ENCODE measurements at places on chromosomes 12 and 14. TPM values are rescaled to one million over a fixed set of nuclear protein-coding genes. Genes with fewer than 3 reads are reported as not detected.

The NOXRED1 gene
- total RNA-seq = not detected

The YY1 gene
- total RNA-seq = 33.6 TPM

The HOXC5 gene
- 1.6 TPM for total RNA-seq

The ASCL1 gene
- total RNA-seq = not detected

The CALM1 gene
- total RNA-seq = 508 TPM

The DTX1 gene
- not detected for total RNA-seq

The GALNT6 gene
- 72.2 TPM for total RNA-seq

The MYO1H gene
- not detected for total RNA-seq

The MAP4K5 gene
- total RNA-seq = 38.1 TPM

The NYNRIN gene
- 2.7 TPM for total RNA-seq

The PARP2 gene
- total RNA-seq = 11.9 TPM

The C14orf39 gene
- not detected for total RNA-seq

The PIP4P1 gene
- 12.2 TPM for total RNA-seq

The SARNP gene
- total RNA-seq = 109 TPM

The PTPRO gene
- total RNA-seq = 0.08 TPM

The KRT8 gene
- total RNA-seq = 107 TPM

The SCNN1A gene
- 7.7 TPM for total RNA-seq

The ZBTB25 gene
- 3.4 TPM for total RNA-seq

The PCED1B gene
- 11.0 TPM for total RNA-seq

The TCL1A gene
- not detected for total RNA-seq

The CLEC1B gene
- not detected for total RNA-seq

The MTERF2 gene
- total RNA-seq = 3.5 TPM

The NKX2-1 gene
- total RNA-seq = not detected

The GPR162 gene
- total RNA-seq = not detected

The GPR135 gene
- total RNA-seq = 0.23 TPM

The PRB2 gene
- total RNA-seq = not detected

The GSG1 gene
- total RNA-seq = not detected

The ESPL1 gene
- 15.2 TPM for total RNA-seq

The GALNT16 gene
- not detected for total RNA-seq

The PDE6H gene
- not detected for total RNA-seq

The CERS5 gene
- 26.2 TPM for total RNA-seq

The MUCL1 gene
- total RNA-seq = not detected

The TSPAN9 gene
- 12.5 TPM for total RNA-seq

The ZNF641 gene
- 6.9 TPM for total RNA-seq

The DEGS2 gene
- total RNA-seq = not detected

The GLIPR1L1 gene
- total RNA-seq = not detected

The SLC25A21 gene
- 0.34 TPM for total RNA-seq

The KRT3 gene
- not detected for total RNA-seq

The ABHD12B gene
- total RNA-seq = not detected

The FSCB gene
- total RNA-seq = not detected

The AKAP5 gene
- total RNA-seq = not detected

The A2ML1 gene
- total RNA-seq = 2.7 TPM

The CARMIL3 gene
- total RNA-seq = not detected

The SSTR1 gene
- total RNA-seq = not detected

The LRIG3 gene
- total RNA-seq = 23.0 TPM

The SMARCD1 gene
- total RNA-seq = 97.3 TPM

The WDHD1 gene
- total RNA-seq = 12.0 TPM

The BBOF1 gene
- 0.47 TPM for total RNA-seq

The ATL1 gene
- total RNA-seq = 15.1 TPM

The NRXN3 gene
- 0.27 TPM for total RNA-seq

The KRT77 gene
- not detected for total RNA-seq

The PTGER2 gene
- total RNA-seq = 1.2 TPM

The NPAS3 gene
- total RNA-seq = not detected

The ZNF385A gene
- total RNA-seq = 37.4 TPM

The CIROP gene
- not detected for total RNA-seq

The KRT86 gene
- total RNA-seq = 0.08 TPM

The VTI1B gene
- total RNA-seq = 51.3 TPM
